ENCODE measurements at places on chromosomes 7 and 10.

GRCh38 chr7:22569586-22570321 lies 69.8 kb upstream of the STEAP1B start:
- DNase-seq, result no peak

DNA sequence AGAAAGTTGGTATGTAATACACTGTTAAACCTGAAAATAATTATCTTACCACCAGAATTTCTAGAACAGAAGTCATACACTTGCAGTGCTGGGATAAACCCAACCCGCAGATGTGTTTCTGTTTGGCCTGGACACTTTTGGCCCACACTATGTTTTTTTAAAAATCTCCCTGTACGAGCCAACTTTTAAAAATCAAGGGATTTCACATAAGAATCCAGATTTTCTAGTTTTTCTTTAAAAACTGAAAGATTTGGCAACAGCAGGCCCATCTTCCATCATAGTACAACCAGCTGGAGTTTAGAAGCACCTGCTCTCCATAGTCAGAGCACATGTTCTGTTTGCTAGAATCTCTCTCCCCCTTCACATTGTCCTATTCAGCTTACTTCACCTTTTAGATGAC lies 74.0 kb downstream of the TLL2 start:
- DNase-seq, result no peak

DNA sequence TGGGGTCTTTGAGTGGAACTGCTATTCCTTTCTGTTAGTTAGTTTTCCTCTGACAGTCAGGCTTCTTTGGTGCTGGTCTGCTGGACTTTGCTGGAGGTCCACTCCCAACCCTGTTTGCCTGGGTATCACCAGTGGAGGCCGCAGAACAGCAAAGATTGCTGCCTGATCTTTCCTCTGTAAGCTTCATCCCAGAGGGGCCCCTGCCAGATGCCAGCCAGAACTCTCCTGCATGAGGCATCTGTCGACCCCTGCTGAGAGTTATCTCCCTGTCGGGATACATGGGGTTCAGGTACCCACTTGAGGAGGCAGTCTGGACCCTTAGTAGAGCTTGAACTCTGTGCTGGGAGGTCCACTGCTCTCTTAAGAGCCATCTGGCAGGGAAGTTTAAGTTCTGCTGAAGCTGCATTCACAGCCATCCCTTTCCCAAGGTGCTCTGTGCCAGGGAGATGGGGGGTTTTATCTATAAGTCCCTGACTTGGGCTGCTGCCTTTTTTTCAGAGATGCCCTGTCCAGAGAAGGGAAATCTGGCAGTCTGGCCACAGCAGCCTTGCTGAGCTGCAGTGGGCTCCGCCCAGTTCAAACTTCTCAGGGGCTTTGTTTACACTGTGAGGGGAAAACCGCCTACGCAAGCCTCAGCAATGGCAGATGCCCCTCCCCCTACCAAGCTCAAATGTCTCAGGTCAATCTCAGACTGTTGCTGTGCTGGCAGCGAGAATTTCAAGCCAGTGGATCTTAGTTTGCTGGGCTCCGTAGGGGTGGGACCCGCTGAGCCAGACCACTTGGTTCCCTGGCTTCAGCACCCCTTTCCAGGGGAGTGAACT lies 89.7 kb upstream of the CDK6 start:
- DNase-seq, result no peak

GRCh38 chr7:44123190-44124003 lies at the start of gene POLD2:
POLD2 (minus strand) TSS chr7:44123548; CDS start chr7:44122053, 1,495 bp downstream.
- DNase-seq, result peak; percentile 97

DNA sequence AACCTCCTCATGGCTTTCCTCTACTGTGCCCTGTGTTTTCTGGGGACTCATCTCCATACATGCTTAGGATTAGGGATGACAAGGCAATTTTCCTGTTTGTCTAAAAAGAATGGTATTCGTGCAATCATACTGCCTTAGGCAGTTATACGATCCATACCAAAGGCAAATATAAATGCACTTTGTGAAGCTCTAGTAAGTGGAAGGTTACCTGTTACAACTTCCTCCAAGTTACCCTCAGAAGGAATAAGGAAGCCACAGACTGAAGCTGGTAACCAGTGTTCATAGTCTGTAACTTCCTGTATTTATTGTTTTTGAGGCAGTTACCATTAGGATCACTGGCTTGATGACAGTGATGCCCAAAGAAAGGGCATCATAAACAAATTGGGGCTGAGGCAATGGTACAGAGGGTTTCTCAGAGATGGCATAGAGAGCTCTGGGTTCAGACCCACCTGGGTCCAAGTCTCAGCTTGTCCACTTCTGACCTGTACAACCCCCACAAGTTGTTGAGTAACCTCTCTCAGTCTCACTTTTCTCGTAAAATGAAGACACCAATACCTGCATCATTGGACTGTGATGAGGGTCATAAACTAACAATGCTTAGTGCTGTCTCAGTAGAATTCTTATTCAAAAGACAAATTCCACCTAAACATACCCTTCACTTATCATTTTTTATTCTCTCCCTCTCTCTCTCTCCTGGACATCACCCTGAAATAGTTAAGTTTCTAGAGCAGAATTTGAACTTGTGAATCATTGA lies 138.2 kb downstream of the ELMO1 start:
- DNase-seq, result no peak

- no peak for DNase-seq
Measured at GRCh38 chr7:111933609-111934008, 272.6 kb downstream of the DOCK4 start.

- DNase-seq, result no peak
Measured at GRCh38 chr7:17370901-17371585, 72.6 kb downstream of the AHR start.

GRCh38 chr10:91032611-91033206 lies 111.8 kb upstream of the ANKRD1 start:
- DNase-seq, result no peak

Data from NCI-H2171 (cell line).